H1 (cell line): ENCODE measurements at places on chromosomes 2 and 18. TPM values are rescaled to one million over a fixed set of nuclear protein-coding genes. Genes with fewer than 3 reads are reported as not detected.

ACADL gene
- 0.34 and 0.40 TPM in 2 replicates for total RNA-seq

- H3K4me3 ChIP-seq: peak overlapping the region; percentile 67
- H3K27ac ChIP-seq: peak overlapping the region; percentile 64; the same call in 1 of the 2 replicates
- H3K36me3 ChIP-seq: no peaks in the 10 kb centered on the region
- no peaks in the 10 kb centered on the region for H3K27me3 ChIP-seq
- DNase-seq: peak; percentile 73
- H3K4me1 ChIP-seq: peaks cover 5% of the 10 kb centered on the region
These were observed 31.5 kb upstream of the TMBIM1 start for GRCh38 chr2:218323526-218324472.

ASPRV1 gene
- 0.86 and 0.95 TPM in 2 replicates for total RNA-seq

DPYSL5 gene
- total RNA-seq: 16.3 and 16.4 TPM in 2 replicates

DNA sequence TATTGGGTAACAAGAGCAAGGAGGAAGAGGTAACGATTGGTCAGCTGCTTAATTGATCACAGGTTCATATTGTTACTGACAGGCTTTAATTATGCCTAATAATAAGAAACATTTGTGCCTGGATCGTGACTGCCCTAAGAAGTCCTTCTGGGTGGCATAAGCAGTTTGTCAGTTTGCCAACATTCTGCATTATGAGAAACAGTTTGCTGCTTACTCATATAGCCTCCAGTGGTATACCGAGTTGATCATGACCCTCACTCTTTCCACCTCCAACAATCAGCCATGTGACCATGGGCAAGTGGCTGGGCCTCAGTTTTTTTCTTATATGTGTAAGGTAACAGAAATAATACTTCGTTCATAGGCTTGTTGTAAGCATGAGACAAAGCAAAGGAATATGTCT lies 96.6 kb upstream of the CABLES1 start:
- no peaks in the 10 kb centered on the region for H3K36me3 ChIP-seq
- H3K4me3 ChIP-seq: no peak overlapping the region
- peaks cover 10% of the 10 kb centered on the region for H3K4me1 ChIP-seq
- H3K27ac ChIP-seq: no peak overlapping the region
- no peaks in the 10 kb centered on the region for H3K27me3 ChIP-seq

GPR155 gene
- total RNA-seq: 1.1 and 2.1 TPM in 2 replicates

SATB2 gene
- 5.1 and 5.7 TPM in 2 replicates for total RNA-seq

GRCh38 chr2:27264253-27264752 lies 1.5 kb upstream of the SLC30A3 start:
- DNase-seq: no peak
- peaks cover 71% of the 10 kb centered on the region for H3K27me3 ChIP-seq
- peak overlapping the region; percentile 85 for H3K4me3 ChIP-seq

NTSR2 gene
- not detected in 2 replicates for total RNA-seq

ATP5MC3 gene
- 320 and 327 TPM in 2 replicates for total RNA-seq

MBOAT2 gene
- total RNA-seq: 22.7 and 23.4 TPM in 2 replicates

DNA sequence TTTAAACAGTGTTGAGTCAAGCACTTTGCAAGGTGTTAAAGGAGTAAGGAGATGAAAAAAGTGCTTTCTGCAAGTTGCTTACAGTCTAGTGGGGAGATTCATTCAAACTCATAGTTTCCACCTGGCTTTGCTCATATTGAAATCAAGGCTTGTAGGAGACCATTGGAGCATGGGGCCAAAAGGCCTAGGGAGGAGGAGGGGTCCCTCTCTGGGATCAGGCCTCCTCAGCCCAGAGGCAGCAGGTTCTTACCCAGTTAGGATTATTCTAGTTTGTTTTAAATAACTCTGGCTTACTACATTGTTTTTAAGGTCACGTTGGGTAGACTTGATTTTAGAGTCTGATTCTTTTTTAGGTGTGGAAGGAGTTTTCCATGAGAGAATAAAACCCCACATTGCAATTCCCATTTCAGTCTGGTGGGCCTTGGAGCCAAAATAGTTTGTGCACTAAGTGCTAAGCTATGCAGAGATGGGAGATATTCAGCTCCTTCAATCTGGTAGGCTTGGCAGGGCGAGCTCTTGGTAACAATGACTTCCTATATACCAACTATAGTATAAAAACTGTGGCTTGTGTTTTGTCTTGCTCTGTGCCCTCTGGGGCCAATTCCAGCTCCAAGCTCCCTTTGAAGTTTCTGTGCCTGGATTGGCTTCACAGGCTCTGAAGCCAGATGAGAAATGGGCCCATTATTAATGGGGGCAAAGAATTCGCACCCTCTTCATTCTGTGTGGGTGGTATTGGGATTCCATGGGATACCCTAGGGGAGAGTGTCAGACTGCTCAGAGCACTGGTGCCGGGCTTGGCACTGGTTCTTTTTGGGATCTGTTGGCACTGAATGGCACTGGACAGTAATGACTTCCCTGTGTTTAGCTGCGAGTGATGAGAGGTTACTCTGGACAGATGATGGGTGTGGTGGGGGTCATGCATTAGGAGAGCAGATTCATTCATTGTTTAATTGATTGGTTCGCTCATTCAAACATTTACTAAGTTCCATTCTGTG lies 301.1 kb downstream of the MYCN start:
- no peak overlapping the region for H3K4me3 ChIP-seq
- H3K36me3 ChIP-seq: no peaks in the 10 kb centered on the region
- DNase-seq: no peak
- no peaks in the 10 kb centered on the region for H3K27me3 ChIP-seq
- H3K4me1 ChIP-seq: no peaks in the 10 kb centered on the region; the same call in 1 of the 2 replicates
- no peak overlapping the region for H3K27ac ChIP-seq

DNA sequence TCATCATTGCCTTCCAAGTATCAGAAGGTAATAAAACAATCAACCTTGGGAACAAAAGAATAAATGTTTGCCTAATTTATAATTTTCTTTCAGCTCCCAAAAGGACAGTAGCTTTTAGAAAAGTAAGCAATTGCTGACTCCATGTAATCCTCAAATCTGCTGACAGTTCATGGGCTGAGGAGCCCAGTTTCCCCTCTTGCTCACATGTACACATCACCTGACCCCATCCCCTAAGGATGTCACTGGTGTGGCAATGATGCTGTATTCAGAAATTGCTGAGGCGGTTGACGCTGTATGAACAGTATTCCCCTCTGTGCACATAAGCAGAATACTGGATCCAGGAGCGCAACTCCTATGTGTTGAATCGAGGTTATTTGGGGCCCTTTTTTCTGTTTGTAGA lies 56.1 kb upstream of the LYPD1 start:
- H3K4me1 ChIP-seq: no peaks in the 10 kb centered on the region
- no peaks in the 10 kb centered on the region for H3K27me3 ChIP-seq
- H3K36me3 ChIP-seq: no peaks in the 10 kb centered on the region
- no peak overlapping the region for H3K27ac ChIP-seq
- DNase-seq: no peak

DNA sequence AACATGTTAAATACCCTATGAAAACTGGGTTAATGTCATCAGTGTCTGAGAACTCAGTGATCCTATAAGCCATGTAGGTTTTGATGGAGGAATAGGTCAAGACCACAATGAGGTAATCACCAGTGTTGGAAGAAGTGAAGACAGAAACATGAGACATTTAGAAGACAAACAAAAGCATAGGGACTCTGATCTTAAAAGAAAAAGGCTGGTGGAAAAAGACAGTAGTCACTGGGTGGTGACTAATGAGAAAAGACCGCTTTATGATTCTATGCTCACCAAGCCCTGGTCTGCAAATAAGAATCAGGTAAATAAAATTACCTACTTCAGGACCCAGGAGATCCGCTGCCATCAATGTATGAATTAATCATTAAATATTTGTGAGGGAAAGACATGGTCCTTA lies 271.9 kb downstream of the GPD2 start:
- no peaks in the 10 kb centered on the region for H3K4me1 ChIP-seq
- no peak for DNase-seq
- H3K27ac ChIP-seq: no peak overlapping the region
- no peak overlapping the region for H3K4me3 ChIP-seq
- no peaks in the 10 kb centered on the region for H3K36me3 ChIP-seq
- H3K27me3 ChIP-seq: no peaks in the 10 kb centered on the region
